ENCODE measurements at places on chromosomes 12 and 14. TPM values are rescaled to one million over a fixed set of nuclear protein-coding genes. Genes with fewer than 3 reads are reported as not detected.
A peak's percentile ranks its signal among the peaks of the same experiment; 100 is the strongest.

- no peaks in the 10 kb centered on the region for H3K27me3 ChIP-seq
- H3K4me3 ChIP-seq = no peak overlapping the region
- no peaks in the 10 kb centered on the region for H3K4me1 ChIP-seq
These were observed 217.3 kb upstream of the CPNE8 start for GRCh38 chr12:39122562-39123204.

DNA sequence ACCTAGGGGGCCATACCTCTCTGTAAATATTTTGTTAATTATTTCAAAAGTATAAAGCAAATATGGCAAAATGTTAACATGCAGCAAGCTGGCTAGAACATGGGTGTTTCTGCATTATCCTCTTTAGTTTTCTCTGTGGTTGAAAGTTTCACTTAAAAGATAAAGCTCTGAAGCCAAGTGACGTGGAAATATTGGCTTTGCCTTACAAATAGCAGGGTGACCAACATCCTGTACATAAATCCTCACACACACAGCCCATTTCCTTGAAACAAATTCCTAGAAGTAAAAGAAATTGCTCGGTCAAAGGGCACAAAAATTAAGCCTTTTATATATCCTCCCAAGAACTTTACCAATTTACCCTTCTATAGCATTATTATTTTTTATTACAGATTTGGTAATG, 10.6 kb upstream of the VWF start:
- peaks cover 2% of the 10 kb centered on the region for H3K27me3 ChIP-seq
- no peaks in the 10 kb centered on the region for H3K36me3 ChIP-seq
- DNase-seq = no peak
- no peaks in the 10 kb centered on the region for H3K4me1 ChIP-seq
- no peak overlapping the region for H3K27ac ChIP-seq

- H3K27me3 ChIP-seq = peaks cover 3% of the 10 kb centered on the region
- H3K27ac ChIP-seq = no peak overlapping the region
- H3K36me3 ChIP-seq = no peaks in the 10 kb centered on the region
- DNase-seq = no peak
- no peak overlapping the region for H3K4me3 ChIP-seq
These were observed 114.9 kb upstream of the PWP1 start for GRCh38 chr12:107570721-107571120.

GRCh38 chr14:75456069-75456996, 28.5 kb downstream of the JDP2 start:
- peaks cover 74% of the 10 kb centered on the region for H3K4me1 ChIP-seq
- peak overlapping the region; percentile 98 for H3K27ac ChIP-seq
- peaks cover 16% of the 10 kb centered on the region for H3K36me3 ChIP-seq
- no peaks in the 10 kb centered on the region for H3K27me3 ChIP-seq
- H3K4me3 ChIP-seq = no peak overlapping the region

DNA sequence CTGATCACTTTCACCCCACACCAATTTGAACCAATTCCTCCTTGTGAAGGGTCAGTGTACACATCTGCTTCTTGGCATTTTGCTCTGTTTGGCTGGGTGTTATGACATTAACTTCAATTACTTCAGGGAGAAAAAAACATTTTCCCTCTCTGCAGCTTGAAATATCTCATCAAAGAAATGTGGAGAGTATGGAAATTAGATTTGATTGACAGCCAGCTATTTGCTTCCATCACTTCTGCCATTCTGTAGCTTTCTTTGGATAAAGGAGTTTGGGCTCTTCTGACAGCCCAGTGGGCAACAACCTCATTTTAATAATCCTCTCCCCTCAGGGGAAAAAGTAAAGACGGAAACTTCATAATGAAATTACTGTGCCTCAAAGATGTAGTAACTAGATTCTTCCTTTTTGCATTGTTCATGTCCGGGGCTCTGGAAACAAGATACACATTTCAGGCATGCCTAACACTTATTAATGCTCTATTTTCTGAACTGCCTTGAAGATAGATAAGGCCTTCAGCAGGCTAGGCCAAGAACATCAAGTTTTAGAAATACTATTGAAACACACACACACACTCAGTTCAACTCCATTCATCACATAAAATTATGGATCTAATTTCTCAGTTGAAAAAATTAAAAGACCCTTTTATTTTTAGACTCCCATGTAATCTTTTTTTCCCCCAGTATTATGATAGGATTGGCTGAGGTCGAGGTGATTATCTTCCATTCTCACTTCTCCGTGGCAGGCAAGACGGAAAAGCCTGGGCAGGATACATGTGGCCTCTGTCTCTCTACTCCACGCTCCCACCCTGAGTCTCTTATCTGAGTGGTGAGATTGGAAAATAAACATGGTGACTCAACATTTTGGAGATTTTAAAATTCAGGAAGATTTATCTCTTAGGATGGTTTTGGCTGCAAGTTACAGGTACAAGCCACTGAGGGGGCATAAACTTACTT, 10.3 kb upstream of the GPHB5 start:
- no peak for DNase-seq
- peaks cover 14% of the 10 kb centered on the region for H3K27me3 ChIP-seq
- no peak overlapping the region for H3K27ac ChIP-seq
- no peaks in the 10 kb centered on the region for H3K4me1 ChIP-seq
- H3K4me3 ChIP-seq = no peak overlapping the region

The SYT1 gene
- 1.7 TPM for total RNA-seq

The WDHD1 gene
- total RNA-seq = 8.0 TPM

The SLC38A6 gene
- 63.9 TPM for total RNA-seq

The AKAP3 gene
- total RNA-seq = 1.1 TPM

The HPD gene
- not detected for total RNA-seq
